AG10803 (cell line): ENCODE measurements at places on chromosomes 7 and 10.

DNA sequence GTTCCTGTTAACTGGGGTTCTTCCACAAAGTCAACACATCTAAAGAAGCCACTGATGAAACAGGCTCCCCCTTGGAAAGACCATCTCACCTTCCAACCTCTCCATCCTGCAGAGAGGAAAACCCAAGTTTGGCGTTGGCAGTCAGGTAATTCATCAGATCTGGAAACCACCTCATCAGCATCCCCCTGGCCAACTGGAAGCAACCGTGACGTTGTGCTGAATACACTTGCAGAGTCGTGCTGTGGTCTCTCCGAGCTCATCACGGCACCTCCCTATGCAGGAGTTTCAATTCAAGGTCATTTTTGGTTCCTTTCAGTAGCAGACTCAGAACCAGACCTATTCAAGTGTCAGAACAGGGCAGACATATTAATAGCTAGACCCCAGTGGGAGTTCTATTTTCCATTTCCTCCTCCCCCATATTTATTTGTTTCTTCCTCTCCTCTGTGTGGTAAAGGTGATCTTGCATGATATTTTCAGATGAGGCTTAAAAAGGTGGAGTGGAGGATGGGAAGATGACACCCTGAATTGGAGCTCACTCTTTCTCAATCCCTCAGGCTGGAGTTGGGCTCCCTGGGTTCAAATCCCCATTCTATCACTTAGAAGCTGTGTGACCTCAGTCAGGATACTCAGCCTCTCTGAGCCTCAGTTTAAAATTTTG lies 149.1 kb upstream of the ADO start:
- DNase-seq = no peak

DNA sequence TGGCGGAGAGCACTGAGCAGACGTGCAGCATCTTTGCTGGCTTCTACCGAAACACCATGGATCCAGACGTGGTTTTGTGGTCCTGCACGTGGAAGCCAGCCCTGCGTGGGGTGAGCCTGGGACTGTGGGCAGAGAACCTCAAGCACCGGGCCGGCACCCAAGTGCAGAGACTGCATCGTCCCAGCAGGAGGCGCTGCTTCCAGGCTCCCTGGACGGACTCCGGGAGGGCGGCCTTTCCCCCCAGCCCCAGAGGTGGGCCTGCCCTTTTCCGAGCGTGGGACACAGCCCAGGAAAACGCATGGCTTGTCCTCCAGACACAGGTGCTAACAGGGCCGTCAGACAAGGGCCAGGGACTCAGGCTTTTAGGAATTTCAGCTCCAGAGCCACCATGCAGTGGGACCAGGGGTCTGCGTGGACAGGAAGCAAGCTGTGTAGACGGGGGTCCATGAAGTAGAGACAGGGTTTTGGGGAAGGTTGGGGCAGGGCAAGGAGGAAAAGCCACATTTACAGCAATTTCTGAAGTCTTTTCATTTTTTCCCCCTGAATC lies 303.9 kb downstream of the WDR37 start:
- DNase-seq = no peak

DNA sequence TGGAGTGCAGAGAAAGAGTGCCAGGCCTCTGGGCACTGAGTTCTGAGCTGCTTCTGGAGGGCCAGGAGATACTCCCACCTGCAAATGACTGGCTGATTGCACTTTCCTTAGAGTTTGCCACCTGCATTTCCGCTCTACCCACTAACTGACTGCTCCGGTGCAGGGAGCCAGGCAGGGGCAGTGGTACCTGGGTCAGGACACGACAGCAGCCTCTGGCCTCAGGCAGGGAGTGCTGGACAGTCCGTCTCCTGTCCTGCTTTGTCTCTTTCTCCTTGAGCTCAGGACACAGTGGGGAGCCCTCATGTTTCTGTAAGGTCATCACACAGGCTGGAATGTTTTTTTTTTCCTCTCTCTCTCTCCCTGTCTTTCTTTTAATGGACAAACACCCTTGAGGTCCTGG lies 252.0 kb downstream of the DPP6 start:
- DNase-seq = no peak

- peak; percentile 69 for DNase-seq
Measured at GRCh38 chr10:43109671-43110249, 28.5 kb upstream of the CSGALNACT2 start.

DNA sequence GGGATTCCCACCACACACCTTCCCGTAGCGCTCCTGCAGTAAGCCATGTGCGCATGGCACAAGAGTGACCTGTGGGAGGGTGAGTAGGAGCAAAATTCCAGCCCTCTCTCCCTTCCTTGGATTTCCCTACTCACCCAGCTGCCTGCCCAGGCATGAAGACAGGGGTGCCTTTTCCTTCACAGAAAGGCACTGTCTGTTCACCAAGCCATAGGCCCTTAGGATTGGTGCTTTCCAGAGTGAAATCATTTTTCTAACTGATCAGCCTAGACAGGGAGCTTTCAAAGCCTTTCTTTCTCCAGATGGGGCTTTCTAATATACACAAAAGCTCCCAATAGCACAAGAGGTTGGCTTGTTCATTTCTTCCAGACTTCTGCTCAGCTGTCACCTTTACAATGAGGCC lies 79.7 kb downstream of the CTTNBP2 start:
- DNase-seq = no peak

DNA sequence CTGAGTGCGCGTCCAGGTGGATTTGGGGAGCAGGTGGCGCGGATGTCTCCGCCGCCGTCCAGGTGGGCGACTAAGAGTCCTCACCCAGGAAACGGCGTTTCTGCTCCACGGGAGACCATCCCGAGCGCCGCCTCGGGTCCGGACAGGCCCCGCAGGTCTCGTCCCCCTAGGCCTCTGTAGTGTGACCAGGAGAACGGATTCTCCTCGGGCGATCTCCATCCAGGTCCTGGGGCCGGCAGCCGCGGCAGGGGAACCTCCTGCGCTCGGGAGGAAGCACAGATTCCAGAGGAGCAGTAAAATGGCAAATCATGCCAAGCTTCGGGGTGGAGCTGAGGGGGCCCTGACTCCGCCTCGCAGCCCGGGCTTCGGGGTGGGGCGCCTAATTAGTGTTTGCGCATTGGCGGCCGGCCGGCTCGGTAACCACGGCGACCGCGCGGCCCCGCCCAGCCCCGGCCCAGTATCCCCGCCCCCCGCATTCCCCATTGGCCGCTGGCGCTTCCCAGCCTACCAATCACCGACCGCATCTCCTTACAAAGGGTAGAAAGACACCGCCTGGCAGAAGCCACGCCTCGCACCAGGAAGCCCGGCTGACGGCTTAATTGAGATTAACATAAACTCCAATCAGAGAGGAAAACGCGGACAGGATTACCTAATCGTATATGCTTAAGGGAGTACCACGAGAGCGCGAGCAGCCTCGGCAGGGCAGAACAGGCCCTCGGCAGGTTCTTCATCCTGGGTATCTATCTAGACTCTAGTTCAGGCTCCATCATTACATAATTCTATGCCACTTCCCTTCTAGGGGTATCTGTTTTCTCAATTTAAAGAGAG lies 168.6 kb downstream of the ARHGAP12 start:
- DNase-seq = peak; percentile 99

DNA sequence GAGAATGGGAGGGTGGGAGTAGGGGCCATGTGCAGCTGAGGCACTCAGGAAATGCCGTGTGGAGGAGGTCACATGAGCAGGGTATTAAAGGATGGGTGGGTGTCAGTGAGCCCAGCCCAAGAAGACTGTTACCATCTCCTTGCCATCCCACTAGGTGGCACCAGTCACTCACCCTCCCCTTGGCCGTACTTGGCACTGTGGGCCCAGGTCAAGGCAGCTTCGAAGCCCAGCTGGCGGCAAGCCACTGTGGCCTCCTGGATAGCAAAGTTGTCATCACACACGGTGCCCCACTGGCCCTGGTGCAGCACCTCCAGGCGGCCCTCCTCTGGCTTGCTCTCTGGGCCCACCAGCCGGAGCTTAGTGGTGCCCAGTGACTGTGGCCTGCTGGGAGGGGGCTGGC lies 5.4 kb downstream of the LOXL4 start:
- DNase-seq = peak; percentile 59

DNA sequence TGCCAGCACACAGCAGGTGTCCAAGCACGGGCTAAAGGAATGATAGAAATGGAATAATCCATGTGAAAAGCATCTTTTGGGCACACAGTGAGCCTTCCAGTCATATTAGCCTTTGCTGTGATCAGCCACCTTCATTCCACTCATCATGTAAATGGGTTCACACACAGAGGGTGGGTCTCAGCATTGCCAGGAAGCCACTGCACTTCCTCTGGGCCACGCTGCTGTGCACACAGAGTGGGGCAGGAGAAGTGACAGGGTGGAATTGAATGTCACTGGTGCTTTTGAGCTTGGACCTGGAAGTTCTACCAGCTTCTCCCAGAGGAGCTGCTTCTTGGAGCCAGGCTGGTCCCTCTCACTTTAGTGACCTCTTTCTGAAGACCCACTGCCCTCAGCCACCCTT lies 203.5 kb downstream of the USP6NL start:
- no peak for DNase-seq

DNA sequence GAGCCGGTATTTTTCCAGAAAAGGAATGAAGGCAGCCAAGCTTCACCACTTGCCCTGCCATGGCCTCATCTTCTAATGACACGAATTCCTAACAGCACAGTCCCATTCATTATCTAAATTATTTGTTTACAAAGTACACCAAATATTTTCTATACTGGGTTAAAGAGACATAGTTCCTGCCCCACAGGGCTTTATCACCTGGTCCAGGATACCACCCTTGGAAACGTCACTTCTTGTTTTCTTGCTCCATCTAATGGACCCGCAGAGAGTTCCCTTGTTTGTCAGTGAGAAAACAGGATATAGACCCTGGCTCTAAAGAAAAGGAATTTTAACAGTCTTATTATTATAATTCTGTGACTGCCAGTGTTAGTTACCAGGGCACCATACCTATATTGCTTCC lies 1165.4 kb downstream of the GATA3 start:
- DNase-seq = no peak

DNA sequence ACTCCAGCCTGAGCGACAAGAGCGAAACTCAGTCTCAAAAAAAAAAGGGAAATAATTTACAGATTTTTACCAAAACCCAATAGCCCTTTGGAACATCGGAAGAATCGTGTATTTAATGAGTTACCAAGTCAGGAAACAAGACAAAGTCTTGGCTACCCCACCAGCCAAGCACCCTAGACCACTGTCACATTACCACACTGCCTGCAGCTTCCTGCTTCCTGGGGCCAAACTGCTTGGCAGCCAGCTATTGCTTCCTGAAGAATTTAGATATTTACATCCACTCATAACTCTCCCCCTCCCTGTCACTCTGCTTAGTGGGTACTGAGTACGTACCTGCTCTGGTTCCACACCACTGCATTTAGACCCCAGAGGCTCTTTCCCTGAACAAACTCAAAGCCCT lies 14.1 kb upstream of the TNPO3 start:
- no peak for DNase-seq

DNA sequence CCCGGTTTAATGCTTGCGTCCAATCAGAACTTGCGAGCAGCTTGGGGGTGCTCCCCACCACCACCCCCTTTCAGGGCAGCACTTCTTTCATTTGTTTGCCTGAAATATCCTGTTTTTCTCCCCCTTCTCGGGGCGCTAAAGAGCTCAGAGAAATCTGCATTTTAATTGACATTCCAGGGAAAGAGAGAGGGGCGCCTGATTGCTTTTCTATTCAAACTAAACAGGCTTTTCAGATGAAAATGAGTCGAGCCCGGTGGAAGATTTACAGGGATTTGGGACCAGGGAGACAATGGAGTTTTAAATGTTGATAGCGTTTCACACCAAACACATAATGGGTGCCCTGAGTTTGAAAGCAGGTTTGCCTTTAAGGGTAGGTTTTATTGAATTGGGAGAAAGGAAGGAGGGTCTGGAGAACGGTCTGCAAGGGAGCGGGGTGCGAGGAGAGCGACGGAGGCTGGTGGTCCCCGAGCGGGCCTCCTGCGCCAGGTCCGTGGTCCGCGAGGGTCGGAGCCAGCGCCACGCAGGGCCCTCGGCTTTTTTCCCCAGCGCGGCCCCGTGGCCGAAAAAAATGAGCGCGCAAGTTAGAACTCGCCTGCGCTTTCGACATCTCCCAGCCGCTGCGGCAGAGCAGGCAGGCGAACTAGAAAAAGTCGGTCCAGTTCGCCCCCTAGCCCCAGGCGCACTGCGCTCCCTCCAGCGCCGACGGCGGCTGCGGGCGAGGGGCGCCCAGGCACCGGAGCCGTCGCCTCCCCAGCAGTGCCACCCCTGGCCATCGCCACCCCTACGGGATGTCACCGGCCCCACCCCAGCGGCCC lies 1.3 kb downstream of the FGFR2 start:
- no peak for DNase-seq

DNA sequence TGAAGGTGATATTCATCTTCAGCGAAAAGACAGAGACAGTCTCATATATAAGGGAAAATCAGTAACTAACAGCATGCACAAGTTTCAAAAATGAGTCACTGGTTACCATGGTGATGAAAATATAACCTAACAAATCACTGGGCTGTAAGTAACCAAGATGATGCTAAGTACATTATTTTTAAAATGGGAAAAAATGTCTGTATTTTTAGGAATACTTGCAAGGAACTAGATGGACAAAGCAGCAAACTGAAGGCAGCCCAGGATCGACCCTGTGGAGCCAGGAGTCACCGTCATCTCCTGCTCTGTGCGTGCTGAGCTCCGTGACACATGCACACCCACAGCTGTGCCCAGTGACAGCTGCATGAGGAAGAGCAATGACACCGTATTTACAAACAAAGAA lies 137.3 kb downstream of the ELMO1 start:
- no peak for DNase-seq

- DNase-seq = no peak
Measured at GRCh38 chr7:151395036-151395367, 14.8 kb downstream of the WDR86 start.

GRCh38 chr7:12731214-12731656 lies 43.8 kb downstream of the ARL4A start:
- DNase-seq = peak; percentile 31

DNA sequence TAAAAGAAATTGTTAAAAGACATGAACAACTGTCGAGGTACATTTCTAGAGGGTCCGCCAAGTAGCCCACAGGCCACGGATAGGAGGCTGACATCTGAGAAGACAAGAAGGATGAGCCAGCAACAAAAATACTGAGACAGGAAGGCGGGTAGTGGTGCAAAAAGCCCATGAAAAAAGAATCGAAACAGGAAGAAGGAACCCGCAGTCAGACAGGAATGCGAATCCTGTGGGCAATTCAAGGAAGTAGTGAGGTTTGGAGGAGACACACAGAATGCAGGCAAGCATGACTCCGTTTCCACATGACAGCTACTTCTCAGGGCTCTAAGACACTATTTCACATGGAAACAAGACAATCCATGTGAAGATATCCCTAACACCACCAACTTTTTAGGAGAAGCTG lies 125.2 kb downstream of the DOCK4 start:
- DNase-seq = peak; percentile 17

DNA sequence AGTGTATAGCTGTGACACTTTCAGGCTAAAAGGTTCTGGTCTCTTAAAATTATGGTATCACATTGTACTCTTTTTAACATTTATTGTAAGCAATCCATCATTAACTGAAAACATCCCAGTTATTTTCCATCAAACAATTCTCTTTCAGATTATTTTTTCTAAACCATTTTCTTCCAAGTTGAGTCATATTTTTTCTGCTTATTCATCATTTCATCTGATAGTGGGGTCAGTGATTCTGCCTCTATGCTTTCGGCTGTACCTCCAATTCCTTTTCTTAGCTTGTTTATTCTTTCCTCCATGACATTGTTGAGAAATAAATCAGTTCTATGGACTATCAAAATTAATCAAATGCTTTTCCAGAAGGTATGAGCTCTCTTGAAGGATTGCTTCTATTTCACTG lies 609 bp upstream of the PNLIP start:
- DNase-seq = no peak
